ENCODE measurements at places on chromosomes 4 and X.

- peak; percentile 48 for DNase-seq
Measured at GRCh38 chr4:183098723-183099536, at the start of gene WWC2. Gene WWC2 (plus strand): TSS chr4:183099257. CDS start chr4:183099492, 235 bp downstream.

- DNase-seq: no peak
Measured at GRCh38 chr4:151166636-151167035, 67.2 kb downstream of the RPS3A start.

- DNase-seq: no peak
Measured at GRCh38 chr4:153181700-153182099, 22.5 kb upstream of the TRIM2 start.

- no peak for DNase-seq
Measured at GRCh38 chr4:143700046-143700415, 444 bp downstream of the FREM3 start.

DNA sequence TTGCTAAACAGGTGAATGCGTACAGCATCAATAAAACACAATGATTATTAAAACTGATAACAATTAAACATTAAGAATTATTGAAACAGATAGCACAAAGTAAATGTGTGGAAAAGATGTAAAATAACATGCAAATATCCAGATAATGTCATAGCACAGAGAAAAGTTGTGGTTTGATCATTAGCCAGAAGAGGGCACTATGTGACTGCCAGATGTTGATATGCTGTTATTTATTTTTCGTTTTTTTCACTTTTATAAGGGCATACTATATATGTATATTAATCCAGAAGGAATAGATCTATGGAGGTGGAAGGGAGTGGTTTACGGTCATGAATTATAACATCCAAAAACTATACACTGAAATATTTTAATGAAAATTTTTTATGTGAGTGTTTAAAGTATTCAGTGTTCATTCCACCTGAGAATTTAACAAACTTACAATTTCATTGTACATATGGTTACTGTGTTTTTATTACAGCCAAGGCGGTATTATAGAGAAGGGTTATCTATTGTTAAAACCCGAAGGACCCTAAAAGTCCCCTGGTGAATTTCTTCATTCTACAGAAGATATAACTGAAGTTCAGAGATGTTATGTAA, 211.9 kb upstream of the UGT8 start:
- no peak for DNase-seq

GRCh38 chr4:120850018-120850599, 72.4 kb downstream of the PRDM5 start:
- peak; percentile 13 for DNase-seq

DNA sequence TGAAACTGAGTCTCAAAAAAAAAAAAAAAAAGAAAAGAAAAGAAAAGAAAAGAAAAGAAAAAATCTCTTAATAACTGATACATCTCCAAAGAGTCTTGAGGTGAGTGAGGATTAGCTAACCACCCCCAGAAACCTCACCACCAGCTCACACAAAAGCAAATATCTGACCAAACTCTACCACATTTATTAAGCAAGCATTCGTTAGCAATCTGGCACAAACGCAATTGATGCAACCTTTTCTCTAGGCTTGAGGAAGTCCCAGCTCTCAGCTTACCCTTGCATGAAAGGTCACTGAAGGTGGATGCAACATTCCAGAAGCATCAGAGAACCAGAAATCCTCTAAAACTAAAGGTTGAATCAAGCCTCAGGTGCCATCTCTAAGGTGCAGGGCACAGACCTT, 231.9 kb upstream of the BCOR start:
- DNase-seq: no peak

DNA sequence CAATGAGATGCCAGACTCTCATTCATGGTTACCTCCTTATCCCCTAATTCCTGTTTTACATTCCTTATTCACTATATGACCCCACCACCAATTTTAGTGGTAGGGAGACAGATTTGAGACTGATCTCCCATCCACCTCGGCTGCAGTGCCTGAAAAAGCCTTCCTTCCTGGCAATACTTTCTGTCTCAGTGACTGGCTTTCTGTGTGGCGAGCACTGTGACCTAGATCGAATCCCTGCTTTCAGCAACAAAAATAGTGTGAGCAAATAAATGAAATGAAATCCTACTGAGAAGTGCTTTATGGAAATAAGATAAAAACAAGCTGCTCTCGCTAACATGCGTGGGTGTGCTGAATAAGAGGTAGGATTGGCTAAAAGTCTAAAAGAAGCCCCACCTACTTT, 165.3 kb downstream of the GPM6A start:
- no peak for DNase-seq

- DNase-seq: no peak
Measured at GRCh38 chrX:13080128-13080795, 35.8 kb upstream of the FAM9C start.

DNA sequence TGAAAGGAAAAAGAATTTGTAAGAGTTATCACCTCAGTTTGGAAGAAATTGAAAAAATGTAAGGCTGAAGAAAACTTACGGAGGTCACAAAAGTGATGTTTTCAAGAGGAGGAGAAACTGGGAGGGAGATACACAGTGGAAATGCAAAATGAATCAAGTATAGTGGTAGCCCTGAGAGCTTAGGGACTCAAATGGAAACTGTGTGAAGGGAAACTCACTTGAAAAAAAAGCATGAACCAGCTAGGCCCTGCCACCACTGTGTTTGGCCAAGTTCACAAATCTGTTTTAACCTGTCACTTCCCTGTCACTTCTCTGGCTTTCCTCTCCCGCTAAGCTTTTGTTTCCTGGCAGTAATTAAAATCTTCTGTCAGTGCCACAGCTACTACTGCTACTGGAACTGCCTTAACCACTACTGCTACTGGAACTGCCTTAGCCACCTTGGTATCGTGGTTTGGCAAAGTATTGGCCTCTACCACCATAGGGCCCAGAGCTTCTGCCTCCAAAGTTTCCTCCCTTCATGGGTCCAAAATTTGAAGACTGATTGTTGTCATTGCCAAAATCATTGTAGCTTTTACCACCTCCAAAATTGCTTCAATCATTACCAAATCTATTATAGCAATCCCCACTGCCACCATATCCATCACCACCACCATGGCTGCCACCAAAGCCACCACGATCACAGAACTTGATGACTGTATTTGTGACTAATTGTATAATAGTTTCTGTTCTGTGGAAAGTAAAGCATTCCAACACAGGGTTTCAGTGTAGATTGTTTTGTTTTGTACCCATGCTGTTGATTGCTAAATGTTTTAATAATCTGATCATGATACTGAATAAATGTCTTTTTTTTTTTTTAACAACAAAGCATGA, 41.5 kb downstream of the SMARCA5 start:
- no peak for DNase-seq

- DNase-seq: no peak
Measured at GRCh38 chr4:84681486-84682274, 98.8 kb downstream of the CDS1 start.

GRCh38 chrX:103513067-103513466, 6.2 kb downstream of the RAB40A start:
- no peak for DNase-seq

- DNase-seq: no peak
Measured at GRCh38 chr4:154348657-154349056, 142.9 kb downstream of the DCHS2 start.

- no peak for DNase-seq
Measured at GRCh38 chrX:52424656-52425055, 55.8 kb downstream of the XAGE2 start.

DNA sequence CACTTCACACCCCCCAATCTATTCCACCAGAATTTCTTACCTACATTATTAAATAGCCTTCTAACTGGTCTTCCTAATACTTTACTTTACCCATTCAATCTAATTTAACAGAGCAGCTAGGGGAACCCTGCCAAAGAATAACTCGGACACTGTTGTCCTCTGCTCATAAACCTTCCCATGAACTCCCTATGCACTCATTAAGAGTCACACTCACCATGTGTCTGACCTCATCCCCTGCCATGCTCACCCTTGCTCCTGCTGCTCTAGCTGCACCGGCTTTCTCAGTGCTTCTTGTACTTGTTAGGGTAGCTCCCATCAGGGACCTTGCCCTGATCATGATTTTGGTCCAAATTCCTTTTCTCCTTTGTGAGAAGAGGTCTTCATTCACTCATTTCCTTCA, 54.6 kb upstream of the GUCY1A1 start:
- DNase-seq: no peak

DNA sequence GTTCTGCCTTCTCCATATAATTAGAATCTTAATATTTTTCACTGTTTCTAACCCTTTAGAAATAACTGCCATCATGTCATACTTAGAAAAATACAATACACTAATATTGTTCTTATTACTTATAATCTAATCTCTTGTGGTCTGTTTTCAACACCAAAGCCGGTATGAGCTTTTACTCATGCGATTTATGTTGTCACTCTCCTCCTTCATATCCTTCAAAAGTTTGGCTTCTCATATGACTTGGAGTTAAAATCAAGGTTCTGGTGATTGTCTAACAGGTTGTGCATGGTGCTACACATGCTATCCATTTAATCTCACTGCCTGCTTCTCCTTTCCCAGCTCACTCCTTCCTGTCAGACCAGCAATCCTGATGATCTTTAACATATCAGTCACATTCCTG, 1392.9 kb downstream of the ARAP2 start:
- DNase-seq: no peak

GRCh38 chr4:33063241-33063640, 2343.1 kb downstream of the PCDH7 start:
- DNase-seq: no peak

- DNase-seq: no peak
Measured at GRCh38 chrX:115410731-115411428, 121.4 kb downstream of the LUZP4 start.

DNA sequence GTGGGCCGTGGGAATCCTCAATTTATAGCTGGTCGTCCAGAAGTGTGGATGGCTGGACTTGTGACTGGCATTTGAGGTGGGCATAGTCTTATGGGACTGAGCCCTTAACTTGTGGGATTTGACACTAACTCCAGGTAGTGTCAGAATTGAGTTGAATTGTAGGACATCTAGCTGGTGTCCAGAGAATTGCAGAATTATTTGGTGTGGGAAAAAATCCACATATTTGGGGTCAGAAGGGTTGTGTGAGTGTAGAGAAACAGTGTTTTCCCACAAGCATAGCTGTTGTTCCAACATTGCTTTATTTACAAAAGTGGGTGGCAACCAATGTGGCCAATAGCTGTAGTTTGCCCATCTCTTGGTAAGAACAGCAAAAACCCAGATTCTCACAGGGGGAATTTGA, 91.3 kb downstream of the MOSPD2 start:
- peak; percentile 11 for DNase-seq

DNA sequence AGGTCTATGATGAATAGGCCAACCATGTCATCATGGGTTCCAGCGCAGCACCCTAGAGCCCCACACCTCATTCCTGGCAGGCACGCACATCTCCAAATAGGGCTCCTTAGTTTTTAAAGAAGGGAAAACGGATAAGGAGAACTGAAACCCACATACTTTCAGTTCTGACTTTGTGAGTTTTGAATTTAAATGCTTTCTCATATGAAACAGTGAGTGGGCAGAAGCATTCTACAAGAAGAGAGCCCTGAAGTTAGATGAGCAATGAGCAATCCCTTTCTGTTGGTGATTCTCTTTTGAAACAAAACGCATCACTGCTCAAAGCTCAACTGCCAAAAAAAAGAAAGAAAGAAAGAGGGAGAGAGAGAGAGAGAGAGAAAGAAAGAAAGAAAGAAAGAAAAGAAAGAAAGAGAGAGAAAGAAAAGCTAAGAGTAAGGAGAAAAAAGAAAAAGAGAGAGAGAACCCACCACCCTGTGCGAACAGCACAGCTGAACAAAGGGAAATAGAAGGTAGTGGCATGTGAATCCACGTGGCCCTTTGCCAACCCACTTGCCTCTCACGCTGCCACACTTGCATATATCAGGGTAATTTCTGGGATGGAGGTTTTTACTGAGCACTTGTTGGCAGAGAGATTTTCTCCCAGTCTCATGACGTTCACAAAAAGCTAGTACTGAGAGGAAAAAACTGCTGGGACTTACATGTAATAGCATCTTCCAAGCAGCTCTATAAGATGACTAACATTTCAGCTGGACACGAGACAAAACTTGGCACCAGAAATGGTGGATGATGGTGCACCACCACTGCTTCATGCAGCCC, 31.0 kb downstream of the TMSB4X start:
- DNase-seq: no peak

DNA sequence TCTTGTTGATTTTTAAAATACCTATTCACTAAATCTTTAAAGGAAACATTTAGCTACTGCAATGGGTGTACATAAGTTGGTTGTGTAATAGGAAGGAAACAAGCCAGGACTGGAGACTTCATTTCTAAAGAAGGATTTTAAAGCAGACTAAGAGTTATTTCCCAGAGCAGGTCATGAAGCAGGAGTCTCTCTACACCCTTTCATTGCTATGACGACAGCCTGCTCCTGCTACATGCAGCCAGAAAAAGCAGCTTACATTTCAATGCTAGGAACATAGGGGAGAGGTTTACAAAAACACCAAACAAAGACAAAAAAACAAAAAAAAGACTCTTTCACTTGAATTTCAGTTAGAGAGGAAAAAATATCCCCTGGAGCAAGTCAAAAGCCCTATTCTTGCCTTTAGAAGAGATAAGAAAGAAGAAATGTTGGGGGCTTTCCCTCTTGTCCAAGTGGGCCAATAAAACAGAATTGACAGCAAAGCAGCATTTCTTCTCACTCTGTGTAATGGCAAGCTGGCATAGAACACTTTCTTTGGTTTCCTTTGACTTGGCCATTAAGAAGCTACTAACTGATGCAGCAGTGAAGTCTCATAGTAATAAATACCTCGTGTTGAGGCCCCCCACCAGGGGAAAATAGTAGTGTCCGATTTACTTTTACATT, 3.4 kb downstream of the SPARCL1 start:
- DNase-seq: no peak

DNA sequence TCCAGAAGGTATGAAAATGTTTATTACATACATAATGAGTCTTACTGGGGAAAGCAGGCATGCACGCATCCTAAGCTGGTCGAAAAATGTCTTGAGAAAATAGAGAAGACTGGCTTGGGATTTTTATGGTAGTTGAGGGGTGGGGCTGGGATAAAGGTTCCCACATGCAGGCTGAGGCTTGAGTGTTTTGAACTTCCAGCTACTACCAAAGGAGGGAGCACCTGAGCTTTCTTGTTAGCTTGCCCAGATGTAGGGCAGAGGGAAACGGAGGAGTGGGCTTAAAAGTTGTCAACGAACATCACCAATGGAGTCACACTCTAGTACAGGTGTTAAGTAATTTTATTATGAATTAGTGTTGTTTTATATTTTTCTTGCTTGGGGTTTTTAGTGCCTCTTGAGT, 39.6 kb upstream of the SRPX start:
- no peak for DNase-seq

- no peak for DNase-seq
Measured at GRCh38 chrX:46599051-46599560, 25.5 kb downstream of the CHST7 start.

DNA sequence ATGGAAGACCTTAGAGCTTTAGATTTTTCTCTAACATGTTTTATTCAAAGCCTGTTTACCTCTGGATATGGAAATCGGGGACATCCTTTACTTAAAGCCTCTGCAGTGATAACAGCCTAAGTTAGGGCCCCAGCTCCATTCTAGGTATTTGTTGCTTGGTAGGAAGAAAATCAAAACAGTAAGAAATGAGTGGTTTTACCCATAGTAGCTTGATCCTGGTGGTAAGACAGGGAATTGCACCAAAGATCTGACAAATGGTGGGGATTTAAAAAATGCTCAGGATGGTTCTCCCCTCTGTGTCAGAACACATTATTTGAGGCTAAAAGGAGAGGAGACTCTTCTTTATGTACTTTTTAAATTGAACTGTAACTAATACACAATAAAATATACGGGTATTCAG, 52.4 kb downstream of the AFF2 start:
- no peak for DNase-seq

Data from SW 1271 (cell line).